CD4-positive, alpha-beta T cell treated with Interferon gamma for 1 hour (primary cell): ENCODE measurements at places on chromosomes 1 and 21.

DNA sequence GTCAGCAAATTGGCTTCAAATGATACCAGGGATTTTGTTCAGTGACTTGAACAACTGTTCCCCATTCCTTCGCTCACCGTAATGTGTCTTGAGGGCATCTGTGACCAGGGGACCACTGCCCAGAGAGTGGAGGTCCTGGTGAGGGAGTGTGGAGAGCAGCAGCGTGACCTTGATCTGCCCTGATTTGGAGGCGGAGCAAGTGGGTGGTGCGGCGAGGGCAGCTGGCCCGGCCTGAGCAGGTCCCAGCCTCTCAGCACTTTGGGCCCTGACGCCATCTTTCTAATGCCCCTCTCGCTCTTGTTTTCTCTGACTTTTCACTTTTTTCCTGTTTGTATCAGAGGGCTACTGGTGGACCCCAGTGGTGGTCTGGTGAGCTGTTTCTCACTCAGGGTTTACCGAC is 31.1 kb downstream of the DIP2A start:
- no peak for DNase-seq

DNA sequence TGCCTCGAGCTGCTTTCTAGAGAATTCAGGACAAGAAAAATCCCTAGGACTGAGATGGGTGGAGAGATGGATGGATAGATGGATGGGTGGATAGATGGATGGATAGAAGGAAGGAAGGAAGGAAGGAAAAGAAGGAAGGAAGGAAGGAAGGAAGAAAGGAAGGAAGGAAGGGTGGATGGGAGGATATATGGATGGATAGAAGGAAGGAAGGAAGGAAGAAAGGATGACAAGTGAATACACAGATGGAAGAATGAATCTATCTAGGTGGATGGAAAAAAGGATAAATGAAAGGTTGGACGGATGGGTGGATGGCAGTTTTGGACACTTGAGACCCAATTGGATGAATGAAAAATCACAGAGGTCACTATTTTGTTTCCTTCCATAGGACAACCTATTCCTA is 120.4 kb upstream of the KAZN start:
- DNase-seq: no peak

DNA sequence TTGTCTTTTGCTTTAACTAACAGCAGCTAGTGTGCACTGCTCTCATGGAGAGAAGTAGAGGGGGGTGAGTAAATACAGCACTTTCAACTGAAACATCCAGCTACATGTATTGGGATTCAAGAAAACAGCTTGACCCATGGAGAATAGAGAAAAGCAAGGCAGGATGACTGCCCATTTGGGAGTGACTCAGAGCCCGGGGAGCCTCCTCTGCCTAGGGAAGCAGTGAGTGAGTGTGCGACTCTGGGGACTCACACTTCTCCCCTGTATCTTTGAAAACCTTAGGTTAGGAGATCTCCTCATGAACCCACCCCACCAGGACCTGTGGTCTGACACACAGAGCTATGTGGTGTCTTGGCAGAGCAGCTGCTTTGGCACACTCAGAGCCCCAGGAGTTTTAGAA is 82.0 kb upstream of the PTGFR start:
- DNase-seq: no peak

- no peak for DNase-seq
These were observed 5.9 kb downstream of the NRIP1 start for GRCh38 chr21:15058854-15059263.

- no peak for DNase-seq
These were observed at the start of gene BCAN for GRCh38 chr1:156641761-156642264. Gene BCAN, plus strand, starts transcription at chr1:156642117. Its CDS starts 3,938 bp downstream, at chr1:156646055.

DNA sequence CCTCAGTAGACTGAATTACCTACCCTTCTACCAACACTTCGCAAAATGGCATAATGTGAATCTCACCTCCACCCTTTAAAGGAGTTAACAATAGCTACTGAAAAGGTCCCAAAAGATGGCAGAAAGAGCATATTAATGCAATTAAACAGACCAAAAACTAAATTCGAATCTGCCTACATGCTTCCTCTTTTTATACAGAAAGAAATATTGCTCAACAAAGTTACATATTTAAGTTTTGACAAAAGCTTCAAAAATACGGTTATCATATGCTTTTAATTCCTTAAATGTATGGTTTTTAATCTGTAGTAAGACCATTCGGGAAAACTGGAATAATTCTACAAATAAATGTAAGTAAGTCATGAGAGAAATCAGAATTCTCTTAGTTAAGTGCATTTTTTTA is 2.2 kb downstream of the APP start:
- DNase-seq: no peak

- DNase-seq: no peak
These were observed 242.9 kb downstream of the ST6GALNAC3 start for GRCh38 chr1:76317299-76317900.

DNA sequence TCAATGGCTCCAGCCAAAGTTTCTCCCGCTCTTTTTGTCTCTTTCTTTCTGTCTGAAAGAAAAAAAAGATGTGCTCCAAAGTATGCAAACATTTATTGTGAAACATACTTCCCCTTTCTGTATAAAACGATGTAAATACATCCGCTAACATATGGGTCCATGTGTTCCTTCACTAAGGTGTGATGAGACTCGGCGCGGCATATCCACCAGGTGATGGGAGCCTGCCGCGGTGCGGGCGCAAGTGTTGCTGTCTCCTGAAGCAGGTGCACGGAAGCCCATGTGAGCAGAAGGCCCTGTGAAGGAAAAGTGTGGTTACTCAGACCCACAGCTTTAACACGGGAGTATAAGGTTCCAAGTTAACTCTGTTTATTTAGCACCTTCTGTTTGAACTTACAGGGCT is 466.6 kb upstream of the C1orf87 start:
- DNase-seq: no peak

- DNase-seq: no peak
These were observed 16.6 kb downstream of the MYOG start for GRCh38 chr1:203069030-203069747.

GRCh38 chr1:56063461-56063860 is 515.9 kb downstream of the PLPP3 start:
- DNase-seq: no peak

- DNase-seq: no peak
These were observed 275.4 kb upstream of the BEND5 start for GRCh38 chr1:49052102-49052501.
